OCI-M1 (cell line): ENCODE measurements at places on chromosomes 7 and 10.

- no peak for DNase-seq
Measured at GRCh38 chr7:68185631-68186456, 1189.2 kb downstream of the TYW1 start.

DNA sequence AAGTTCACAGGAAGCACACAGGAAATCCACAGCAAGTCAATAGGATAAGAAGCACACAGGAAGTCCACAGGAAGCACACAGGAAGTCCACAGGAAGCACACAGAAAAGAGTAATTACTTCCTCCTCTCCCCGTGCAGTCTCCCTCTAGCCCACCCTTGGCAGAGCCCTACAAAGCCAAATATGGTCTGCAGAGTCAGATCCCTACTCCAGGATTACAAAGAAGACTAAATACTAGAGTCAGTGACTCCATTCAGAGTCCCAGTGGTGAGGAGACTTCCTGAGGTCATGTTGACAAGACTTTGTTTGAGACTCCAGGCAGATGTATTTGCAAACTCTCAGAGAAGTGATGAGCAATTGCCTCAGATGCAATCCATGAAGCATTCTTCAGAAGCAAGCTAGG lies 398.6 kb upstream of the AUTS2 start:
- no peak for DNase-seq

DNA sequence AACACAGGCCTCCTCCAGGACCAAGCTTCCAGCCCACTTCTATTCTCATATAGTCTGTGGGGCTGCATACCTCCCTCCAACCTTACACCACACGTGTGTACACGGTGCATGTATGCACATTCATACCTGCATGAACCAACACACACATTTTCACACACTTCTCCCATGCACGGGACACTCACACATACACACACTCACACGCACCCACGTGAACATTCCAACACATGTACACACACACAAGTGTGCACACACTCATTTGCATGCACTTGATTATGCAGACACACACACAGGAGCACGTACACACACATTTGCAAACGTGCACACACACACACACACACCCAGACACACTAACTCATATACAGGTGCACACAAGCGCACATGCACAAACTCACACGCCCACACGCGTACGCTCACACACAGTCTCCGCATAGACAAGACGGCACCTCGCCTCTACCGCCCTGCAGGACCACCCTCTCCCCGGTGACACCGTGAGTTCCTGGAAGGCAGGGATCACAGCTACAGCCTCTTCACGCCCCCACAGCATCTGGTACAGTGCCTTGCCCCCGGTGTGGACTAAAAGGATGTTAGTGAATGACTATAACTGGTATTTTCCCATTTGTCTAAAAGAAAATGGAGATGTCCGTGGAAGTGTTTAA lies 263.8 kb downstream of the PTPRN2 start:
- DNase-seq, result no peak

GRCh38 chr7:111903016-111903415 lies 303.2 kb downstream of the DOCK4 start:
- DNase-seq, result no peak

DNA sequence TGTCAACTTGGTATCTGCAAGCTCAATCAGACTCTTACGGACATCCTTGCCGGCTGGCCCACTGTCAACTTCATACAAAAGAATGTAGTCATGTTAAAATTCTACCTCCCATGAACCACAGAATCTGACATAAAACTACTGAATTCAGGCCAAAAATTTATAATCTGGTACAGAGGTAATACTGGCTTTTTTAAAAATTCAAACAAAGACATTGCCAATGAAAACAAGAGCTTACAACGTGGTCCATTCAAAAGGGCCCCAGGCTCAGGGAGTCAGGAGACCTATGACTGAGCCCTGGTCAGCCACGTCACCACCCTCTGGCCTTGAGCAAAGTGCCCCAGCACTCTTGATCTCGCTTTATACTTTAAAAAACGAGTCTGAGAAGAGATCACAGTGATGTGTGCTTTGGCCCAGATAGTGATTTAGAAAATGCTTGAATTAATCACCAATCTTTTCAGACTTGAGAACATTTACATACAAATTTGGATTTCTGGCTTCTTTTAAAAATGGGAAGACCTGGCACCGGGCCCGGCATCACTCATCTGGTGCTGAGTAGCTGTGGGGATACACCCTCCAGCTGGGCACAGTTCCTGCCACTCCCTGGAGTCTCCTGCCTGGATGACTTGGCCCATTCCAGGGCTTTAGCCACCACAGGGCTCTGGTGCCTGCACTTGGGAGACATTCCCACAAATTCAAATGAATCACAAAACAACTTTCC lies 94.1 kb downstream of the PIP4K2A start:
- no peak for DNase-seq

DNA sequence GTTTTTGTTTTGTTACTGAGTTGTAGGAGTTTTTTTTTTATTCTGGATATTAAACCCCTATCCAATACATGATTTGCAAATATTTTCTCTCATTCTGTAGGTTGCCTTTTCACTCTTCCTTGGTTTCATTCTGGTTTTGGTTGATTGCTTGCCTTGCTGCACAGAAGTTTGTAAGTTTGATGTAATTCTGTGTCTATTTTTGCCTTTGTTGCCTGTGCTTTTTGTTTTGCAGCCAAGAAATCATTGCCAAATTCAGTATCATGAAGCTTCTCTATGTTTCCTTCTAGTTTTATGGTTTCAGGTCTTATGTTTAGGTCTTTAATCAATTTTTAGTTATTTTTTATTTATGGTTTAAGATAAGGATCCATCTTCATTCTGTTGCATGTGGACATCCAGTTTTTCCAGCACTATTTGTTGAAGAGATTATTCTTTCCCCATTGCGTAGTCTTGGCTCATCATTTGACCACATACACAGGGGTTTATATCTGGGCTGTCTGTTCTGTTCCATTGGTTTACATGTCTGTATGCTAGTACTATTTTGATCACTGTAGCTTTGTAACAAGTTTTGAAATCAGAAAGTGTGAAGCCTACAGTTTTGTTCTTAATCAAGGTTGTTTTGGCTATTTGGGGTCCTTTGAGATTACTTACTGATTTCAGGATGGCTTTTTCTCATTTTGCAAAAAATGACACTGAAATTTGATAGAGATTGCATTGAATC lies 26.4 kb downstream of the BMPR1A start:
- no peak for DNase-seq
